Left colon (tissue), 2 donors: ENCODE measurements at places on chromosomes 7 and 10.

DNA sequence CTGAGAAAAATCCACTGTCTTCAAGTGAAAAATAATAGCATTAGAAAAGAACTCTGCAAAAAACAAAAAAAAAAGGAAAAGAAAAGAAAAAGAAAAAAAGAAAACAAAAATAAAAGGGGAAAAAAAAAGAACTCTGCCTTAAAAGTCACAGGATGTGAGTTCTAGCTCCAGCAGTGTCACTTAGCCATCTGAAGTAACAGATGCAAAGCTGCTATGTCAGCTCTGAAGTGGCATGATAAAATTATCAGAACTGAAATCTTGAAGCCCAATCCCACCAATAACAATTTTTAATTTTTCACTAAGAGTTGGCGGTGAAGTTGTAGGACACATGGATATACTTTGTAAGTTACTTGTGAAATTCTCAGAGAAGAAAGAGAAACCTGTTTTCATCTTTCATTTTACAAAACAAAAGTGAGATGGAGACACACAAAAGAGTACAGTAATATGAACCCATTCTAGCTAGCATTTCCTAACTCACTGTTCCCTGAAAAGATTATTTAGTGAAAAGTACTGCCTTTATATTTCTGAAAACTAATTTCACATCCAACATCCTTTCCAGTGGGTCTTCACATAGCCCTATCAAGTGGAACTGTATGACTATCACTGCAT is 103.5 kb downstream of the ELAPOR2 start:
- DNase-seq, result no peak

DNA sequence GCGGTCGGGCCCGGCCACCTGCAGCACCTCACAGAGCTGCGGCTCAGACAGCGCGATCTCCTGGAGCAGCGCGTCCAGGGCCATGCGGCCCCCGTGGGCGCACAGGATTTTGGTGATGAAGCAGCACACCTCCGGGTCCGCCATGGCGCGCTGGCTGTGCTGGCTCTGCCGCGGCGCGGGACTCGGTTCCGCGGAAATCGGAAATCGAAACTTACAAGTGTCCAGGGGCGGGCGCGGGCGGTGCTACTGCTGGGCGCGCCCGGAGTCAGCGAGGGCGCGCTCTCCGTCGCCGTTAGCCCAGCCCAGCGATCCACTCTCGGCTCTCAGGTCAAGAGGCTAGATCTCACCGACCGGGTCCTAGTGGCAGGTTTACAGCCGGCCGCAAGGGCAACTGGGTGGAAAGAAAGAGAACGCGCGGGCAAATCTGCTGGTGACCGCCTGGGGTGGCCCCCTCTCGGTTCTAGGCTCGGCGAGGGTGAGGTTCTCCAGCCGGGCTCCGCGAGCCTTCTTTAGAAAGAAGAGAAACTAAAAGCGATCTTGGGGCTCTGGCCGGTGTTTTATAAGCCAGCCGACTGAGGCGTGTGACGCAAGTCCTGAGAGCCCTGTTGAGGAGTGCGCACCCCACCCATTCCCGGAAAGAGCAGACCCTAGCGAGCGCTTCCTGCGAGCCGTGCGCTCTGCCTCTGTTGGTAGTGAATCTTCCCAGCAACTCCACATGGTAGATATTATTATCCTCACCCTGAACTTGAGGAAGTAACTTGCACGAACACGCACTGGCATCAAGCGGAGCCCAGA is at the start of gene ZC3HAV1:
ZC3HAV1 (minus strand) TSS at position 533 of the 795 bp plus-strand sequence; CDS start at position 144, 389 bp downstream.
- peak; percentile 92 for DNase-seq

DNA sequence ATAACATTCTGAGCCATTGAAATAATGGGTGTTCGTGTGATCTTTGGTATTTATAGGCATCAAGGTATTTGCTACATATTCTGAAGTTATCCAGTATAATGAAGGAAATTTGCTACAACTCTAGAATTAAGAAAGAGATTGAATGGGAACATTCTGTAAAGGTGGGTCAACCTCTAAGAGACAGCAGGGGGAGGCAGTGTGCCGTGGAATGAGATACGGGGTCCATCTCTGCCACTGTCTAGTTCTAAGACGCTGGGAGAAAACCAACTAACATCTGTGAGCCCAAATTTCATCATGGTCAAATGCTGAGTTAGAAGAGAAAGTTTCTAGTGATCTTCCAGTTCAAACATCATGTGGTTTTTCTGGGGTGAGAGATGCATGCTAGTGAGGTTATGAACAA is 368.9 kb downstream of the SORCS1 start:
- DNase-seq, result no peak

GRCh38 chr10:122419876-122420623 is 34.4 kb upstream of the ARMS2 start:
- DNase-seq, result no peak

GRCh38 chr7:293681-294439 is 3.9 kb downstream of the FOXL3 start:
- DNase-seq, result peak; percentile 61

GRCh38 chr7:24921362-24921679 is 58.7 kb downstream of the OSBPL3 start:
- DNase-seq, result no peak

GRCh38 chr10:55786461-55787050 is 574.5 kb downstream of the ZWINT start:
- no peak for DNase-seq

GRCh38 chr7:150716368-150716767 is at the start of gene GIMAP1:
Gene GIMAP1 (plus strand): TSS chr7:150716613. CDS start chr7:150719048, 2,435 bp downstream.
- no peak for DNase-seq

GRCh38 chr7:107982042-107982840 is 20.7 kb downstream of the LAMB1 start:
- no peak for DNase-seq

GRCh38 chr7:15439853-15440252 is 122.0 kb downstream of the AGMO start:
- DNase-seq, result no peak

DNA sequence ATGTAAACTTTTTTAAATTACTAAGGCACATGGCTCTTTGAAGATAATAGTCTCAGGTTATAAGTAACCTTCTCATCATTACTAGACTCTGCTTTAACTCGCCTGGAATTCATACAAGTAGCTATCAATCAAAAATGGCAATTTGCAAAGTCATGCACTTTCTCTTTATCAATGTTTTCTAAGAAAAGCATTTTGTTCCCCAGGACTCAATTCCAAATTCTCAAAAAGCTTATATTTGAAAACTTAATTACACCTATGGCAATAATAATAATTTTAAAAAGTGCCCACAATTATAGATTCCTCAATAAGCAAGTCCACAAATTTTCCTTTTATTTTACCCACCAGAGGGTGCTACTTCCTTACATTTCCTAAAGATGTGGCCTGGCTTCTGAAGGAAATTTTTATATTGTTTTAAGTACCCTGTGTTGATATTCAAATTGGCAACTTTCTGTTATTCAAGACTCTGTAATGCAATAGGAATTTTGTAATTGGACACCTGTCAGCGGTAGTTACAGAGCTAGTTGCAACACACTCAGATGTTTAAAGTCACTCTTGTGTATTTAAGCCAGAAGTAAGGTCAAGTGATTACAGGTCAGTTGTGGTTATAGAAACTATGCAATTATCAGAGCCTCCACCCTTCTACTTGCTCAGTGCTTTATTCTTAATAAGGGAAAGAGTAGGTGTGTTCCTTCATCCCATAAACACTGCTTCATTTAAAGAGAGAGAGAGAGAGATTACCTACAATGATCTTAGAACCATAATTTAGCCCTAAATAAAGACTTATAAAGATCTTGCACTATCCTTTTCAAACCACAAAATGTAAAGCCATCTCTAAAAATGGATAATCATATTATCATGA is 47.1 kb upstream of the HYAL4 start:
- no peak for DNase-seq

DNA sequence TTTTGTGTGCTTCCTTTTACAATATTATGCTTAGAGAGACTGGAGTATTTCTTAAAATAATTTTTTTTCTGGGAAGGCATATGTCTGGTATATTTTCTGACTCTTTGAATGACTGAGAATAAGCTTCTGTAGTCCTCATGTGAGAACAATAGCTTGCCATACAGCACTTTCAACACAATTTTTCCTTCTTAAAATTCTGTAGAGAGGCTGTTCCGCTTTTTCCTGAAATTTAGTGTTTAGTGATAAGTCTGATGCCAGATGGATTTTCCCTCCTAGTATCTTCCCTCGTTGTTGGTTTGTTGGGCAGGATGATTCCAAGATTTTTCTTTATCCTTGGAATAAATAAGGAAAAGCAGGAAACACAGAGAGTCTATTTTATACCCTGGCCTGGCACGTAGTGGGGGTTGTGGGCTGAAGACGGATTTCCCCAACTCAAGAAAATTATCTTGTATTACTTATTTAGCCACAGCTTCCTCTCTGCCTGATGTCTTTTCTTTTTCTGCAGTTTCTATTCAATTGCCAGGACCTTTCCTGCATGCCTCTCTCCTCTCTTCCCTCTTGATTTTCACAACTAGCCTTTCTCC is 111.2 kb downstream of the AOAH start:
- DNase-seq, result no peak

DNA sequence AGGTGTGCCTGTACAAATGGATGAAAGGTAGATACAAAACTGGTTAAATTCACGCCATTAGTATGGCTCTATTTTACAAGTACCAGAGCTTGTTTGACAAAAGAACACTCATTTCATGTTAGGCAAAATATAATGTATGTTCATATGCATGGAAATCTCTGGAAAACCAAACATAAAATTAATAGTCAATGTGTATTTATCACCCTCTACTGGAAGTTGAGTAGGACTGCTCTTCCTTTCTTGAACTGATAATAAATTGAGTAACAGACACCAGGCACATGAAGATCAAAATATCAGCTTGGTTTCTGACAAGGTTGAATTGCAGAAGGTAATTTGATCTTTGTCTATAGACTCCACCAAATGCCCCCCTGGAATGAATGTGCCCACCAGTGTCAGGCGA is 19.8 kb upstream of the AKR1B1 start:
- DNase-seq, result no peak

- DNase-seq, result no peak
Observed at GRCh38 chr10:66637273-66638036, 288.4 kb upstream of the LRRTM3 start.

DNA sequence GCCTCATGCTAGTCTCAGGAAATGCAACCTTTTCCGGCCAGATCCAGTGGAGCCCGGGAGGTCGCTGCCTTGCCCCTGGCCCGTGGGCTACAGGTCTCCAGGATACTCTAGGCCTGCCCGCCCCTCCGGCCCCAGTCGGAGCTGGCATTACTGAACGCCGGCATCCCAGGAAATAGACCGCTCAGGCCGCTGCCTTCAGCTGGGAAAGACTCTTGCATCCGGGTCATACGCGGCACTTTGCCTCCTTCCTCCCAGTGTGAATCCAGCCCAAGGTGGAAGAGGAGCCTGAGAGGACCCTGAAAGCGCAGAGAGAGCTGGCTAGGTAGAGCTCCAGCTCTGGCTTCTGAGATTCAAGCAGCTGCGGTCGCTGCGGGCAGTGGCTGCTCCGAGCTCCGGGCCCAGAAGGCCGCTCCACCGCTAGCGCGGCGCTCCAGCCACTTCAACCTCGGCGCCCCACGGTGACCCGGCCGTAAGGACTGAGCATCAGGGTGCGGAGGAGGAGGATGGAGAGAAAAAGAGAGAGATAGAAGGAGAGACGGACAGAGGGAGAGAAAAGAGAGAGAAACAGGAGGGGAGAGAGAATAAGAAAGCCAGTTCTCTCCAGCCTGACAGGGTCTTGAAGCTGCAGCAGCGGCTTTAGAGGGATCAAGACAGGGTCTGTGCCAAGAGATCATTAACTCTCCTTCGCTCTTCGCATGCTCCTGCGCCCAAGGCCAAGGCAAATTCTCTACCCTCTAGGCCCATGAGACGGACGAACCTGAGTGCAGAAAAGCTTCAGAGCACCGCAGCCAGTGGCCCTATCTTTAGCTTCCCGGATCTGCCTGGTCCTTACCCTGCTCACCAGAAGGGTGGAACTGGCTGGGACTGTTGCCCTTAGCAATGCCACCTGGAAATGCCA is 1.8 kb upstream of the HOXA10 start:
- peak; percentile 29 for DNase-seq

DNA sequence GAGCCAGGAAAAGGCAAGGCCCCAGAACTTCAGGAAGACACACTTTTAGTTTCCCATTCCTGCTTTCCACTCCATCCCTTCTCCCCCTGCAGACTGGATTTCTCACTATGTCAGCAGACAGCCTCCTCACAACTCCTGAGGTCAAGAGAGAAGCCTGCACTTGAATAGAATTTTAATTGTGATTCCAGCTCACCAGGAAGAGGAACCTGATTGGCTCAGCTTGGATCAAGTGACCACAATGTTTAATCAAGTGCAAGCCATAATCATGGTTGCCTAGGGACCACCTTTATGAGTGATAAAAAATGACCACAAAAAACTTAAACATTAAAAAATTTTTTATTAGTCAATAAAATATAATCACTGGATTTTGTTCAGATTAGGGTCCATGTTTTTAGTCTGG is 244.7 kb upstream of the RHOBTB1 start:
- DNase-seq, result no peak

GRCh38 chr7:140517546-140518369 is 38.5 kb upstream of the MKRN1 start:
- DNase-seq, result peak; percentile 89

- DNase-seq, result no peak
Observed at GRCh38 chr7:133851411-133851810, 275.7 kb upstream of the LRGUK start.

DNA sequence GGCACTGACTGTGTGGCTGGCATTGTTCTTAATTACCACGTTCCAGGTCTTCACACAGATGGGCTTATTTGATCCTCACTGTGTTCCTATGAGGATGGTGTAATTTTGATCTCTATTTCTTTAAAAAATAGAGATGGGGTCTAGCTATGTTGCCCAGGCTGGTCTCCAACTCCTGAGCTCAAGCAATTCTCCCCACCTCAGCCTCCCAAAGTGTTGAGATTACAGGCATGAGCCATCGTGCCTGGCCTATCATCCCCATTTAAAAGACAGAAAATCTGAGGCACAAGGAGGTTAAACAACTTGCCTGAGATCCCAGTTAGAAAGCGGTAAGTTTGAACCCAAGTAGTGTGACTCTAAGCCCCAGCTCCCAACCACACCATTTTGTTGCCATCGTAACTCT is 17.0 kb upstream of the SRGN start:
- DNase-seq, result no peak

- DNase-seq, result peak; percentile 65
Observed at GRCh38 chr10:58531084-58531695, 18.5 kb downstream of the BICC1 start.

GRCh38 chr7:88202799-88203198 is 17.0 kb downstream of the SRI start:
- DNase-seq, result no peak

DNA sequence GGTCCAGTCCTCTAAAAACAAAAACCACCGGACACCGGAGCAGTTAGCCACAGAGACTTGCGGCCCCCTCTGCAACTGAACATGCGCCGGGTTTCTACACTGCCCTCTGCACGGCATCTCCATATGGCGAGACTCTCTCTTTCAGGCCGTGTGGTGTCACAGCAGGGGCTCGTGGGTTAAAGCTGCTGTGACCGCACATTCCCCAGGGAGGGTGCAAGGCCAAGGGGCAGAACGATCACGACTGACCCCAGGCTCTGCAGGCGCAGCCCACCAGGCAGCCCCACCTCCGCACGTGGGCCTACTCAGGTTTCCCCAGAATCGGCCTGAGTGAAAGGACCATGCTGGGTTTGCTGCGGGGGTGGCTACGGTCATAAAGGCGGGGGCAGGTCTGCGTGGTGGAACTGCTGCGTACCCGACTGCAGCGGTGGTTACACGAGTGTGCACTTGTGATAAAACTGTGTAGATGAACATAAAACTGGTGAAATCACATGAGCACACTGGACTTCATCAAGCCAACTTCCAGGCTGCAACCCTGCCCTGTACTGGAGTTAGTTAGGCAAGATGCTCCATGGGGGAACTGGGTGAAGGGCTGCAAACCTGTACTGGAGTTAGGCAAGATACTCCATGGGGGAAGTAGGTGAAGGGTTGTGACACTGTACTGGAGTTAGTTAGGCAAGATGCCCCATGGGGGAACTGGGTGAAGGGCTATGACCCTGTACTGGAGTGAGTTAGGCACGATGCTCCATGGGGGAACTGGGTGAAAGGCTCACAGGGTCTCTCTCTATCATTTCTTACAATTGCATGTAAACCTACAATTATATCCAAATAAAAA is 81.4 kb upstream of the PPP2R2D start:
- DNase-seq, result no peak
